ENCODE measurements at places on chromosomes 7 and 10. TPM values are rescaled to one million over a fixed set of nuclear protein-coding genes. Genes with fewer than 3 reads are reported as not detected.

DNA sequence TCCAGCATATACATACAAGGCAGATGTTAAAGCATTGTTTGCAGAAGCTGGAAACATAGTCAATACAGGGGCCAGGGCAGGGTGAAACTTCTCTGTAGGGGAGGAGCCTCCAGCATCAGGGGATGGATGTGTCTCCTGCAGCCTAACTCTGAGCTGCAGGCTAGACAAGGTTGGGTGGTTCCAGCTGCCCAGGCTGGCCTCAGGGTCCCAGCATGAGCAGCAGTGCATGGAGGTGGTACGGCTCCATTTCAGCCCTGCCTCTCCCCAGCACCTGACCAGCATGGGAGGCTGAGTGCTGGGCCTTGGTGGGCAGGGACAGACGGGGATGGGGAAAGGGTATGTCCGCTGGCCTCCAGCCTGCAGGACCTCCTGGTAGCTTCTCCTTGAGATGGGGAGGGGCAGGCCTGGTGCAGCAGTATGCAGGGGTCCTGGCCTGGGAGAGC, 7.4 kb upstream of the TBRG4 start:
- DNase-seq = no peak

- DNase-seq = no peak
These were observed 6.9 kb upstream of the SORBS1 start for GRCh38 chr10:95567903-95568630.

DNA sequence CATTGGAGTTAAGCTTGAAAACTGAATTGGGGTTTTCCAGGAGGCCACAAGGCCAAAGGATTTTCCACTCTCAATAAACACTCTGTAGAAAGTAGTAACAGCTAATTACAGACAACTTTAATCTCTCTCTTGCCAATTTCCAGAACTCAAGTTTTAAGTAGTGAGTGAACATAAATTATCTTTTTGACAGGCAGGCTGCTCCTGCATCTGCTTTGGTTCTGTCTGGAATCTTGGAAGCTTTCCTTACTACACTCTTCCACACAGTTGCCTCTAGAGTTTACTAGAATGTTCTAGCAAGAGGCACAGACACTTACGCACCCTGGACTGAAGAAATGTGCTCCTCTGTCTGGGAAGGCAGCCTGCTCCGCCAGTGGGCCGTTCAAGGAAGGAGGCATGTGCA, 90.5 kb upstream of the WAC start:
- no peak for DNase-seq

Gene MLXIPL
- 34.2 TPM for polyA plus RNA-seq

DNA sequence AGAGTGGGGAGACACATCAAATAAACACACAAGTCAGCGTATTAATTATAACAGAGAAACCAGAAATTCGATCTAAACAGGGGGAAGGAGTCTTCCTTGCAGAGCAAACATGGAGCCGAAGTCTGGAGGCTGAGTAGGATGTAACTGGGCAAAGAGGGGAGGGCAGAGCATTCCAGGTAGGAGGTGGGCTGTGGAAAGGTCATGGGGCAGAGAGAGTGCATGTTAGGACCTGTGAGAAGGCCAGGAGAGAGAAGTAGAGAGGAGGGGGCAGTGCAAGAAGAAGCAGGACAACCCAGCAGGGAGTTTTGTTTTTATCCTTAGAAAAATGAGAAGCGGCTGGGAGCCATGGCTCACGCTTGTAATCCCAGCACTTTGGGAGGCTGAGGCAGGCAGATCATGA, 130.8 kb upstream of the GPR26 start:
- no peak for DNase-seq

Gene SYT15B
- polyA plus RNA-seq = 0.37 TPM

DNA sequence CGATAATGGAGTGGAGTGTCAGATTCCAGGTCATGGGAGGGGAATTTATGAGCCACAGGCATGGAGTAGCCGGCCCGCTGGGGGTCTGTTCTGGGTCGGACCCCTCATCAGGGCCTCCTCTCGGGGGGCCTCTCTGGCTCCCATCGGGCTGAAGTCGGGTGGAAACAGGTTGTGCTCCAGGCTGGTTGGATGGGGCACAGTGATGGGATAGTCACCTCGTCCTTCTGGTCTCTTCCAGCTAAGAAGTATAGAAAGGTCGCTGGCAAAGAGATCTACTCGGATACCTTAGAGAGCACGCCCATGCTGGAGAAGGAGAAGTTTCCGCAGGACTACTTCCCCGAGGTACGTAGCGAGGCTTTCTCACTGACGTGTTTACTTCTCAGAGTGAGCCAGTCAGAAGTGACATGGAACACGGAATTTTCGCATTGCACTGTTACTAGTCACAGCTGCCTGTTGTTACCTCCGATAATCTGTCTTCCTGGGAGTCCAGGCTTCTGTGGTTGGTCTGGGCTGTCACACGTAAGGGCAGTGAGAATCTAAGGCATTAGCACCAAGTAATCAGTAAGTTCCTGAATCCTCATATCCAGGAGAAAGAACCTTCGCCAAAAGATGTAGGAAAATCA, 88.3 kb downstream of the NKX6-2 start:
- no peak for DNase-seq

DNA sequence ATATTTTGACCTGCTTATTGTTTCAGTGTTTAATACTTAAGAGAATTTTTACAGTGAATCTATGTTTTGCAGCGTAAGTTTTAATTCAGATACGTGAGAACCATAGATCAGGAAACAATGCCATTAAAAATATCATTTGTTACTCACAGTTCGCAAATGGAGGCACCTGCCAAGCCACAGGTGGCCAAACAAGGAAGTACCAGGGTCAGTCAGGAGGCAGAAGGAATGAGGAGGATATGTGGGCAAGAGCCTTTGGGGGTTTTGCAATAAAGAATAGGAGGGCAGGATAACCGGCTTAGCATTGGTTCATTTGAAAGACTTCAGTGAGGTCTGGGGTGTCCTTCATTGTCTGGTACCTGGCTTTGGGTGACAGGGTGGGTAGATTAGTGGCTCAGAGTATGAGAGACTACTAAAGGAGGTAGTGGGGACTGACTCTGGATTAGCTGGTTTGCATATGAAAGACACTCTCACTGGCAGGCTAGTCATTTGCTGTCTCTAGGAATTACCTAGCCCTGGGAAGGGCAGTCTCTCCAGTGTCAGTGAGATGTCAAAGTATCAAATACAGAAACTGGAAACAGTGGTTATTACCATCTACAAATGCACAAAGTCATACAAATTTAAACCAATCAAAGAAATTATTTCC, 132.2 kb upstream of the CAV2 start:
- DNase-seq = no peak

Gene GNG11
- 11.7 TPM for polyA plus RNA-seq

Gene CCSER2
- 146 TPM for polyA plus RNA-seq

DNA sequence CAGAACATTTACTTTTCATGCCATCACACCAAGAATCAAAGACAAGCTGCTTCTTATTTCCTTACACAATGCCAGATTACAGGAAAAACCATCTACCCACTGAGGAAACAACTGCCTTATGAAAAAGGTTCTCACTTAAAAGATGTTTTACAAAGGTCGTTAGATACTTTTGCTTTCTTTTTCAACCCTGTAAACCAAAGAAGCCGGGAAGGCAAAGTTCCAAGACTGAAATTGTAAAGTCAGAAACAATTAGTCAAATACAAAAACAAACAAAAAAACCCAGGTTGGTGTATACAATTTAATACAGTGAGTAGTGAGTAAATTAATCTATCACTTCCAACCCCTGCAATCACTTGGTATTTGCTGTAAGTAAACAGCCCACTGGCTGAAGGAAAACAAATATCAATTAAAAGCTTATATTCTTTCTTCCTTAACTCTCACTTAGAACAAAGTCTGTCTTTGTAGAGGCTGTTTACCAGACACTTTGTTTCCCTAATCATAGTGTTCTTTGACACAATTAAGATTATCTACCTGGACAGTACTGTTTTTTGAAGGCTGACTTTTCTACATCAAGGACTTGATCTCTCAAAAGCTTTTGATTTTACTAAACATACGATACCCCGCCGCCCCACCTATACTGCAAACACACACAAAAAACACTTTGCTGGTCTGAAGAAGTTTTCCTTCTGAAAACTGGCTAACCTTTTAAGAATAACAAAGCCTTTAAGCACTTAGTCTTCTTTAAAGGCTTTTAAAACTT, 18.1 kb downstream of the ERLIN1 start:
- no peak for DNase-seq

Gene STEAP2
- polyA plus RNA-seq = 1.8 TPM

DNA sequence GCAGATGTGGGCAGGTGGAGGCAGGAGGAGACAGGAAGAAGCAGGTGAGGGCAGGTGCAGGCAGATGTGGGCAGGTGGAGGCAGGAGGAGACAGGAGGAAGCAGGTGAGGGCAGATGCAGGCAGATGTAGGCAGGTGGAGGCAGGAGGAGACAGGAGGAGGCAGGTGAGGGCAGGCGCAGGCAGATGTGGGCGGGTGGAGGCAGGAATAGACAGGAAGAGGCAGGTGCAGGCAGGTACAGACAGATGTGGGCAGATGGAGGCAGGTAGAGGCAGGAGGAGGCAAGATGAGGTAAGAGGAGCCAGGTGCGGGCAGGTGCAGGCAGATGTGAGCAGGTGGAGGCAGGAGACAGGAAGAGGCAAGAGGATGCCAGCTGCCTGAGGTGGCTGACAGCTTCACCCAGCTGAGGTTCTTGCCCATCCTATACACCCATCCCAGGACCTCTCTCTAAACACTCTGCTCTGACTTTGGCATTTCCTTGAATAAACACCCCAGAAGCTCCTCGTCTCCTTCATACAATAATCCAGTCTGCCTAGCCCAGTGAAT, 33.0 kb downstream of the PTPRE start:
- DNase-seq = no peak

DNA sequence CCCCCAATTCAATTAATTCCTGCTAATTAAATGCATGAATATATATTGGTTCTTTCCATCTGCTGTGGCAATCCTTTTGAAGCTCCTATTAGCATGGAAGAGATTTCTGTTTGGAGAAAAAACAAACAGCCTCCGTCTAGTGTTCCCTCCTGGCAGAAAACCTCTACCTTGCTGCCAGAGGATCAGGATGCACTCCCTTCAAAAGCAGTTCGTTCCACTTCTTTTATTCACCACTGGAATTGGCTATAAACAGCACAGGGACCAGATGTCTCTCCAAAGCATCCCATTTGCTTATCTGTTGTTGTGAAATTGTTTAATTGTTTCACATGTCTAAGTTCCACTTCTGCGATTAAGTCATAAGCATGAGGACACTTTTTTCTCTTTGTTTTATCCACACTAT, 77.8 kb upstream of the PTN start:
- no peak for DNase-seq

GRCh38 chr7:90625562-90625961, 29.4 kb downstream of the CDK14 start:
- no peak for DNase-seq

GRCh38 chr10:47365431-47366180, 17.4 kb downstream of the RBP3 start:
- DNase-seq = no peak

Gene JCAD
- 57.4 TPM for polyA plus RNA-seq

Gene NEUROD6
- polyA plus RNA-seq = not detected

Gene VENTX
- 1.5 TPM for polyA plus RNA-seq

GRCh38 chr10:36163827-36164226, 521.7 kb upstream of the FZD8 start:
- peak; percentile 17 for DNase-seq

DNA sequence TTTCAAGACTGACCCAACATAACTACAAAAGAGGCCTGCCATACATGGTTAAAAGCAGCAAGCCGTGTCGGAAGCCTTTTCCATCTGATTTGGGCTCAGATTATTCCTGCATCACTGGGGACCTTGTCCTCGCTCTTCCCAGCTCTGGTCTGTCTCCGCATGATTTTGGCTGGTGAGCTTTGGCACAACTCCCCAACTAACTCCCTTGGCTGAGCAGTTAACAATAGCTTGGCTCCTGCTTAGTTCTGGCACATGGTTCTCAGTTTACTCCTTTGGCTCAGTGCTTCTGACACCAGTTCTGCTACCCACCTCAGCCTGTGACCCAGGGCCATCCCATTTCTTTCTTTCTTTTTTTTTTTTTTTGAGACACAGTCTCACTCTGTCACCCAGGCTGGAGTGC, 17.0 kb downstream of the AGK start:
- no peak for DNase-seq

GRCh38 chr7:143728333-143728862, 29.1 kb downstream of the CTAGE6 start:
- DNase-seq = no peak

Gene KLF14
- polyA plus RNA-seq = 1.7 TPM

GRCh38 chr10:45370202-45370955, 3.6 kb upstream of the ALOX5 start:
- DNase-seq = no peak

- no peak for DNase-seq
These were observed 36.2 kb upstream of the MNX1 start for GRCh38 chr7:157046681-157047080.

DNA sequence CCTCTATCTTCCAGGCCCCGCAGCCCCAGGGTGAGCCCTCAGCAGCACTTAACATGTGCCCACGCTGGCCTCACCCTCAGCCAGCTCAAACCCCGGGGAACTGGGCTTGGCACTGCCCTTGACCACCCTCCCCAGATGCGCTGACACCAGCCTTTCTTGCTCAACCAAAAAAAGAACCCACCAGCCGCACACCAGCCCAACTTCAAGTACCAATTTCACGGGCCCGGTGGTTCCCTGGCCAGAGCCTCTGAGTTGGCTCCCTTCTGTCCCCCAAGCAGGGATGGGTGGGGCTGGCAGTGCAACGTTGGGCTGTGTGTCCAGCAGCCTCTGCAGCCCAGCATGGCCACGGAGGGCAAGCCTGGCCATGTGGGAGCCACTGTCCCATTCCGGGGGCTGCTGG, 96.3 kb downstream of the COL13A1 start:
- DNase-seq = no peak

DNA sequence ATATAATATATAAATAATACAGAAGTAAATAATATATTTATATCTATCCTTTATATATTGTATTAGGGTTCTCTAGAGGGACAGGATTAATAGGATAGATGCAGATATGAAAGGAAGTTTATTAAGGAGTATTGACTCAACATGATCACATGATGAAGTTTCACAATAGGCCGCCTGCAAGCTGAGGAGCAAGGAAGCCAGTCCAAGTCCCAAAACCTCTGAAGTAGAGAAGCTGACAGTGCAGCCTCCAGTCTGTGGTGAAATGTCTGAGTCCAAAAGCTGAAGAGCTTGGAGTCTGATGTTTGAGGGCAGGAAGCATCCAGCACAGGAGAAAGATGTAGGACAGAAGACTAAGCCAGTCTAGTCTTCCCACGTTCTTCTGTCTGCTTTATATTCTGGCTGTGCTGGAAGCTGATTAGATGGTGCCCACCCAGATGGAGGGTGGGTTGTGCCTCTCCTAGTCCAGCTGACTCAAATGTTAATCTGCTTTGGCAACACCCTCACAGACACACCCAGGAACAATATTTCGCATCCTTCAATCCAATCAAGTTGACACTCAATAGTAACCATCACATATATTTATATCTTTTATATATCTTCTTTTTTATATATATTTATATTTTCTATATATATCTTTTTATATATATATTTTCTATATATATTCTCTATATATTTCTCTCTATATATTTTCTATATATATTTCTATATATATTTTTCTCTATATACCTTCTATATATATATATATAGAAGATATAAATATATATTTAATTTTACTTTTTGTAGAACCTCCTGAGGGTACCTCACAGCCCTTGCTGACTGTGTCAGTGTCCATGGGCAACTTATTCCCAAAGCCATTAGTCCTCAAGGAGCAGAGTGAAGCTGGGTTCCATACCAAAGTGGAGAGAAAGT, 24.6 kb upstream of the AKR1B10 start:
- peak; percentile 41 for DNase-seq

GRCh38 chr10:3323865-3324498, 151.4 kb upstream of the PITRM1 start:
- DNase-seq = no peak
